ENCODE measurements at places on chromosomes 4 and X.

DNA sequence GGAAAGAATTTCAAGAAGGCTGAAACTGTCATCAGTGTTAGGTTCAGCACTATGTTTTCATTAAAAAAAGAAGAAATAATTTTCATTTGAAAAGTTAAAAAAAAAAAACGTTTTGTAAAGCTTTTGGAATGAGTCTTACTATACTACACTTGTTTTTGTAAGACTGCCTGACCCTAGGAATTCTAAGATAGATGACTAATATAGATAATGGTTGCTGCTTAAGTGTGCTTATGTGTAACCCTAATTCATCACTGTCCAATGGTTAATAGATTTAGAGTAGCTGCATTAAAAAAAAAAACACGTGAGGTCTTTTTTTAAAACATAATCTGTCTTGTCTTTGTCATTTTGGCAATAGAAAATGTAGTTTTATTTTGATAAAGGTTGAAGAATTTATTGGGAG is 323.2 kb downstream of the IL1RAPL1 start:
- no peak for DNase-seq

DNA sequence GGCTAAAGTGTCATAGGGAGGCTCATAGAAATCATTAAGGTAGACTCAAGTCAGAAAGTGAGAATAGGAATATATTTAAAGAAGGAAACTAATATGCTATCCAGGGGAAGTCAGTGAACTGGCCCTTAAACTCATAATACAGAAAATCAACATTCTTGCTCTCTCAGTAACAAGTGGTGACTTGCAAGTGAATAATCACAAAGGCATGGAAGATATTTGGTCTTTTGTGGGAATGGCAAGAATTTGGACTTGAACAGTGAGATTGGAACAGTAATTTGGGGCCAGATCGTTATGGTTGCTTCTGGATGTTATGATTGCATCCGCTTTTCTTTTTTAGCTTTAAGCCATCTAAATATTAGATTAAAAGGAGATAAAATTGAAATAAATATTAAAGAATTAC is 103.8 kb downstream of the TBC1D19 start:
- DNase-seq, result no peak

DNA sequence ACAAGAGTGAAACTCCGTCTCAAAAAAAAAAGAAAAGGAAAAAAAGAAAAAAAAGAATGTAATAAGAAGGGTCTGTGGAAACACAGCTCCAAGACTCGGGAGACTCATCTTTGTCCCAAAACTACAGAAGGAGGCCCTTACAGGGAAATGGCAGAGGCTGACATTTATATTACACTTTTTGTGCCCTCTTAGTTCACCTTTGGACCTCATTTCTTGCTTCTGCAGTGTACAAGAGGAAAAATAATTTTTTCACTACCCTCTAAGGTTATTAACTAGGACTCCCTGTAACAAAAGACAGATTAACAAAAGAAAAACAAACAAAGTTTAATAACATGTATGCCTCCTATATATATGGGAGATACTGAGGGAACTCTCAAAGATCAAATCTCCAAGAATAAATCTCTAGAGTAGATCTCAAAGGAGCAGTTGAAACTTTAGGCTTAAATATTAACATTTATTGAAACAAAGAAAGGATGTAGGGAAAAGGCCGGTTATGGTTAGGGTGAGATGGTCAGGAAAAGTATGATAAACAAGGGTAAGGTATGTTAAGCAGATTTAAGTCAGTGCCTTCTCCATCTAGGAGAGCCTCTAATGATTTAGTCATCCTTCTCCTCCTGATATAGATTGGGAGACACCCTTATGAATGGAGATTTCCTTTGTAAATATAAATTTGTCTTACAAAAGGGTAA is 121.3 kb upstream of the JADE1 start:
- no peak for DNase-seq

- peak; percentile 26 for DNase-seq
These were observed 9.9 kb upstream of the SLC25A6 start for GRCh38 chrX:1401611-1402430.

DNA sequence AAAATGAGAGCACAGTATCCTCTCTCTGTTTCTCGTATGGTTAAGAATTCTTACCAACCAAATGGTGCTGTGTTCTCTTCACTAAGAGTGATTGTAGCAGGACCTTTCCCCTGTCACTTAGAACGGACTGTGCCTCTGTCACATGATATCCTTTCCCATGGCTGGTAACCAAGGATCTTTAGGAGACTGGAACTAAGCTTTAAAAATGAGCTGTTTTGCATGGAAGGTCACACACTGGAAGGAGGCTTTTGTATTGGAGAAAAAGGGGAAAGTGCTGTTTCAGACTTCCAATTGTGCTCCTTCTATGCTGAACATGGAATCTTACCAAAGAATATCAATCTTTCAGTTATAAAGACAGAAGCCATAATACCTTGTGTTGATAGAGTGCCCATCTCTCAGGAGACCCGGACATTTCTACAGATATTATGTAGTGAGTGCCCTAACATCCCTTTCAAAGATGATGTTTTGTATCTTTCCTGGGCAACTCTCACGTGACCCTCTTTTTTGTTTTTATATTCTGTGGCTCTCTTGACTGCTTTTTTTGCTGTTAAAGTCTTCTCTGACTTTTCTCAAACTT is 148.6 kb downstream of the SLC4A4 start:
- DNase-seq, result no peak
